ENCODE measurements at places on chromosomes 1 and 21. TPM values are rescaled to one million over a fixed set of nuclear protein-coding genes. Genes with fewer than 3 reads are reported as not detected.

KCNE2 gene
- total RNA-seq = not detected

CELA2A gene
- not detected for total RNA-seq

GRCh38 chr1:111895469-111895868 lies 94.0 kb downstream of the KCND3 start:
- DNase-seq = peak; percentile 23

- no peak for DNase-seq
Measured at GRCh38 chr21:35509001-35509704, 460.1 kb upstream of the RUNX1 start.

GRCh38 chr1:174075245-174075692 lies 53.1 kb upstream of the RC3H1 start:
- no peak for DNase-seq

TRIM17 gene
- total RNA-seq = 2.3 TPM

- DNase-seq = no peak
Measured at GRCh38 chr1:168180148-168180524, 1.4 kb downstream of the TIPRL start.

DNA sequence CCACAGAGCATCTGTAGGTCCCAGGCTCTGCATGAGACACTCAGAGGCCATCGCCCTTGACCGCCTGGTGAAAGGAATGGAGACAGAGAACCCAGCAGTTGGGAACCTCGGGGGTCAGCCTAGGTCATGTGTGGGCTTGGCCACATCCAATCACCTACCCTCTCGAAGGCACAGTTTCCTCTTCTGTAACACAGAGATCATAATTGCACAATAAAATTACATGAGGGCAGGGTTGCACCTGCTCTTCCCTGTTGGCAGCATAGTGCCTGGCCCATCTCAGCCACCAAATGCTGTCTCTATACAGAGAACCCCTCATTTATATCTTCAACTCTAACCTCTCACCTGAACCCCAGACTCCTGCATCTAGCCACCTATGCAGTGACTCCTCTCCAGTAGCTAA lies 418.1 kb upstream of the VAMP3 start:
- DNase-seq = no peak

CFH gene
- 67.9 TPM for total RNA-seq

Measured in endothelial cell (in vitro differentiated cells).